ENCODE measurements at places on chromosomes 1 and 21.
A peak's percentile ranks its signal among the peaks of the same experiment; 100 is the strongest.

GRCh38 chr1:213680677-213681325 lies 307.0 kb upstream of the PROX1 start:
- H3K27me3 ChIP-seq, result no peaks in the 10 kb centered on the region
- no peak for DNase-seq
- H3K27ac ChIP-seq, result no peak overlapping the region
- H3K36me3 ChIP-seq, result no peaks in the 10 kb centered on the region
- no peaks in the 10 kb centered on the region for H3K4me1 ChIP-seq

GRCh38 chr1:104987210-104987609 lies 1237.5 kb downstream of the AMY1C start:
- no peak overlapping the region for H3K27ac ChIP-seq
- no peaks in the 10 kb centered on the region for H3K27me3 ChIP-seq
- no peak overlapping the region for H3K4me3 ChIP-seq
- no peak for DNase-seq

DNA sequence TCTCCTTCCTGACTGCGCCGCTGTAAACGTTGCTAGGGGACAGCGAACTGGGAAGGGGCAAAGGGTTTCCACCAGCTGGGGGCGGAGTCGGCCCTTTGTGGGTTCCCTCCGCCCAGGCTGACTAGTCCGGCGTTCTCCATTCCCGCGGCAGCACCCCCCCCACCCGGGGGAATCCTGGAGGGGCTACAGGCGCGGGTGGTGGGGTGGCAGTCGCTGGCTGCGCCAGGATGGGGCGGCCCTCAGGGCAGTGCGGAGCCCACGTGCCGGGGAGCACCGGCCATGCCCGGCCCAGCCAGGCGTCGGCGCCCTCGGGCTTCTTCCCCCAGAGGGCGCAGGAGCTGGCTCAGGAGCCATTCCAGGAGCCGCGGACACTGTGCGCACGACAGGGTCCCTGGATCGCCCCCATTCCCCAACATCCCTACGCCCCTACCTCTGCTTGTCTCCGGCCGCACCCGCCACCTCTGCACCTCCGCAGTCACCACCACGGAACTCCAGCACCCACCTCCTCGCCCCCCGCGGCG lies 476 bp downstream of the BATF3 start:
- H3K27ac ChIP-seq, result peak overlapping the region; percentile 64
- no peaks in the 10 kb centered on the region for H3K36me3 ChIP-seq
- no peak for DNase-seq
- peak overlapping the region; percentile 53 for H3K4me3 ChIP-seq
- H3K4me1 ChIP-seq, result no peaks in the 10 kb centered on the region
- no peaks in the 10 kb centered on the region for H3K27me3 ChIP-seq

GRCh38 chr1:198156745-198157240 lies at the start of gene NEK7:
NEK7 (plus strand) TSS chr1:198156998; CDS start chr1:198232581, 75,583 bp downstream.
- peak; percentile 78 for DNase-seq
- H3K27ac ChIP-seq, result peak within 1 kb of the TSS; percentile 99
- H3K36me3 ChIP-seq, result no peaks in the 10 kb centered on the region
- peak within 1 kb of the TSS; percentile 98 for H3K4me3 ChIP-seq
- no peaks in the 10 kb centered on the region for H3K4me1 ChIP-seq

DNA sequence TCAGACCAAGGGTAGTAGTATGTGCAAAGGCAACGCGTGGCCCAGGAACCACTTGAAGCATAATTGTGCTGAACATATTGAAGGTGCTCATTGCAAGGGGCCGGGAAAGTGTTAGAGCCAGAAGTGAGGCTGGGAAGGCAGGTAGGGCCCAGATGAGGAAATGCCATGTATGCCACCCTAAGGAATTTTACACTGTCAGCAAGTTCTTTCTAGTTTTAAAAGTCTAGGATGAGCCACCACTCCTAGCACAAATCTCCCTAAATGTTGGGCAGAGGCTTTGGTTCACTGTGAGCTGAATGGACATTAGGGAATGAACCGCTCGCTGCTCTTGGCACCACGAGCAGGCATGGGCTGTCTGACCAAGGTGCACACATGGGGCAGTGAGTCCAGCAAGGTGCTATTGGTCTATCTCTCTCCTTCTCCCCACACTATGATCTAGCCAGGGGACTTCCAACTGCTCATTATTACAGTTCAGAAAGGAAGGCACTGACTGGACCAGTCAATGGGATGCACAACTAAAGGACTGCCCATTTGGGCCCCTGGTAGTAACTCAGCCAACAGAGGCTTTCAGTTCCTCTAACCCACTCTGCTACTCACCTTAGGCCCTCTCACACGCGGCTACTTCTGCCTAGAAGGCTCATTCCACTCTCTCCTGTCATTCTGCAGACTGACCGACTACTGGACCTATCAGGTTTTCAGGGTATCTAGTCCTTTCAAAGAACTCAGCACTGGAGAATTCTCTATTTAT lies 2.0 kb downstream of the KANK4 start:
- DNase-seq, result no peak
- peaks cover 8% of the 10 kb centered on the region for H3K4me1 ChIP-seq
- H3K27ac ChIP-seq, result no peak overlapping the region

GRCh38 chr1:182262425-182262824 lies 129.2 kb downstream of the GLUL start:
- no peaks in the 10 kb centered on the region for H3K27me3 ChIP-seq
- no peaks in the 10 kb centered on the region for H3K36me3 ChIP-seq
- H3K4me1 ChIP-seq, result no peaks in the 10 kb centered on the region

DNA sequence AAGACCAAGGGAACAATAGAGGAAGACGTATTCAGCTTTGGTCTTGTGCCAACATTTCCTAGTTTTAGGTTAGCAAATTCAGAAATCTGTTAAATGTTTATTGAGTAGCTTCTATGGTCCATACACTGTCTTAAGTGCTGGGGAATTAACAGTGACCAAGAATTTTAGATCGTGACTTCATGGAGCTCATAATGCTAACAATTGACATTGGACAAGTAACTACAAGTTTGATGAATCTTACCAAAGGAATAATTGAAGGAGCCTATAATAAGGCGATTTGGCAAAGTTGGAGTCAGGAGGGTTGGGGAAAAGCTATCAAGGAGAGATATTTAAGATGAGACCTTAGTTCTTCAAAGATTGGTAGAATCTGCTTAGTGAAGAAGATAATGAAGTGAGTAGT lies 1.4 kb upstream of the SLAMF9 start:
- no peak overlapping the region for H3K4me3 ChIP-seq
- H3K27me3 ChIP-seq, result no peaks in the 10 kb centered on the region
- H3K27ac ChIP-seq, result no peak overlapping the region
- no peaks in the 10 kb centered on the region for H3K36me3 ChIP-seq
- DNase-seq, result no peak

- DNase-seq, result no peak
- H3K4me3 ChIP-seq, result no peak overlapping the region
- no peaks in the 10 kb centered on the region for H3K27me3 ChIP-seq
Observed at GRCh38 chr21:38460171-38460742, 38.0 kb downstream of the ERG start.

GRCh38 chr1:17372955-17373354 lies 959 bp downstream of the PADI6 start:
- H3K4me1 ChIP-seq, result no peaks in the 10 kb centered on the region
- DNase-seq, result no peak
- no peaks in the 10 kb centered on the region for H3K27me3 ChIP-seq
- no peak overlapping the region for H3K27ac ChIP-seq
- no peak overlapping the region for H3K4me3 ChIP-seq
- no peaks in the 10 kb centered on the region for H3K36me3 ChIP-seq

DNA sequence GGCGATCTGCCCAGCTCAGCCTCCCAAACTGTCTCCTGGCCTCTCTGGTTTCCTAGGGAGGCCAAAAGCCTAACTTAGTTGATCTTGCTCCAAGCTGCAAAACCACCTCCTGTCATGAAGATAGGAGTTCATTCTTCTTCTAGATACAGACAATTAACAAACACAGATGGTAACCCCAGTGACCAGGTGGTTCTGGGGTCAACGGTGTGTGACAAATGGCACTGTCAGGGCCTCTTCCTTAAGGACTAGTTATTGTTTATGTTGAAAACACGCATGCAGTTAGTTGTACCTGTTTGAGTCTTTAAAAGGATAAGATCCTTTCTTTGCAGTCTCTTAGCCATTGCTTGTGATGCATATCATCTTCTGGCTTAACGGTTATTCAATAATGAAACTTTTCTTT lies 4.6 kb upstream of the UMODL1 start:
- no peaks in the 10 kb centered on the region for H3K27me3 ChIP-seq
- H3K36me3 ChIP-seq, result no peaks in the 10 kb centered on the region
- H3K4me3 ChIP-seq, result no peak overlapping the region
- H3K27ac ChIP-seq, result no peak overlapping the region
- no peak for DNase-seq

GRCh38 chr1:20321573-20321972 lies 30.9 kb downstream of the VWA5B1 start:
- H3K4me1 ChIP-seq, result no peaks in the 10 kb centered on the region
- no peaks in the 10 kb centered on the region for H3K27me3 ChIP-seq
- H3K27ac ChIP-seq, result no peak overlapping the region
- H3K4me3 ChIP-seq, result no peak overlapping the region

DNA sequence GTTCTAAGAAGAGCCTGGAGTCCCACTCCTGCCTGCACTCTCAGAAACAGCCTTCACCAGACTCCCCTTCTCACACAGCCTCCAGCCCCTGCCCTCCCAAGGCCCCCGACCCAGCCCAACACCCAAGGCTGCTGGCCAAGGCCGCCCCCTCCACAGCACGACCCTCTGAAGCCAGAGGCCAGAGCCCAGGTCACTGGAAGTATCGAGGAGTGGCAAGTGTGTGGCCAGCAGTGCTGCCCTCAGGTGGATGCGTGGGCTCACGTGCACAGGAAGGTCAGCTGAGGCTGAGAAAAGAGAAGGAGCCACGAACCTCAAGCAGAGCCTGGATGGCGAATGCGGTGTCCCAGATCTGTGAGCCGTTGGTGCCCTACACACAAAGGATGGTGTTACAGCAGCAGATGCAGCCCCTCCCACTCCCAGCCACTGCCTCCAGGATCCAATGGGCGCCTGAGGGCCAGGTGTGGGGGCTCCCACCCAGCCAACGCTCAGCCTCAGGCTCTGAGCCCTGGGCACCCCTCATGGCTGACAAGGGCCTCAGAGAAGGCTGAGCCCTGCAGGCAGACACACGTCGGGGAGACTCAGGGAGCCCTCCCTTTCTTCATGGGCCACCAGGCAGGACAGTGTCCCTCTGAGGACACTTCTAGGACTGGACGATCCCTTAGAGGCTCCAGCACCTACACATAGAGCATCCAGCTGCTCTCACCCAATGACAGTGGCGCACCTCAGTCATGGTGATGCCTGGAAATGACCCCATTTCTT lies 18.0 kb downstream of the LSS start:
- H3K36me3 ChIP-seq, result no peaks in the 10 kb centered on the region
- H3K4me3 ChIP-seq, result no peak overlapping the region

- no peaks in the 10 kb centered on the region for H3K36me3 ChIP-seq
- H3K27me3 ChIP-seq, result no peaks in the 10 kb centered on the region
- no peak overlapping the region for H3K27ac ChIP-seq
Observed at GRCh38 chr21:21188513-21189195, 190.4 kb downstream of the NCAM2 start.

DNA sequence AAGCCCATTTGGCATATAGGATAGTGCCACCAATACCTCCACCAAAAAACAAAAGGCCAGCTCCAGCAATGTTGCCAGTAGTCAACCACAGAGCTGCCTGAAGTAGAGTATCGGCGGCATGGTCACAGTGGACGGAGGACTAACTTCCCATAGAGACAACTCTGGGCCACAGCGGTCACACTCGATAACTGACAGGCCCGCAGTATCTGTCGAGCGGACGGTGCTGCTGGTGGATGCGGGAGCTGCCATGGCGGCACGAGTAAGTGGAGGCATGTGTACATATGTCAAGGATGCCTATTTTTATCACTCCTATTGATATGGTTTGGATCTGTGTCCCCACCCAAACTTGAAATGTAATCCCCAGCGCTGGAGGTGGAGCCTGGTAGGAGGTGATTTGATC lies 4.1 kb downstream of the KRTAP12-1 start:
- H3K4me1 ChIP-seq, result no peaks in the 10 kb centered on the region
- no peak for DNase-seq
- H3K4me3 ChIP-seq, result no peak overlapping the region
- no peaks in the 10 kb centered on the region for H3K27me3 ChIP-seq
- no peak overlapping the region for H3K27ac ChIP-seq

All from uterus (tissue), 4 donors.